IMR-90 (cell line): ENCODE measurements at places on chromosomes 7 and 10. TPM values are rescaled to one million over a fixed set of nuclear protein-coding genes. Genes with fewer than 3 reads are reported as not detected.

Gene NUDT13
- polyA plus RNA-seq = 1.3 and 1.7 TPM in 2 replicates

Gene PRSS2
- polyA plus RNA-seq = not detected in 2 replicates

Gene ACBD7
- 0.26 and 0.29 TPM in 2 replicates for polyA plus RNA-seq

Gene GARS1
- 494 and 551 TPM in 2 replicates for polyA plus RNA-seq

Gene TMEM236
- not detected in 2 replicates for polyA plus RNA-seq

Gene HDAC9
- 4.3 TPM in 2 replicates for polyA plus RNA-seq

Gene PPP1R3A
- not detected in 2 replicates for polyA plus RNA-seq

Gene AHR
- polyA plus RNA-seq = 6.5 and 6.9 TPM in 2 replicates

Gene C10orf95
- polyA plus RNA-seq = not detected in 2 replicates

Gene AQP1
- polyA plus RNA-seq = 0.39 and 0.55 TPM in 2 replicates

Gene CDK14
- 6.9 and 10.1 TPM in 2 replicates for polyA plus RNA-seq

Gene HTR5A
- not detected in 2 replicates for polyA plus RNA-seq

Gene INSYN2A
- 0.10 and 0.11 TPM in 2 replicates for polyA plus RNA-seq

Gene CYP3A7
- polyA plus RNA-seq = not detected in 2 replicates

Gene HMX3
- not detected in 2 replicates for polyA plus RNA-seq

Gene PON1
- polyA plus RNA-seq = not detected in 2 replicates

Gene OPN1SW
- polyA plus RNA-seq = not detected in 2 replicates

Gene ACSM6
- polyA plus RNA-seq = not detected in 2 replicates

Gene LIPJ
- polyA plus RNA-seq = not detected in 2 replicates

Gene KCP
- polyA plus RNA-seq = 0.03 and 0.07 TPM in 2 replicates

Gene AGR3
- polyA plus RNA-seq = not detected in 2 replicates

Gene VWA2
- not detected in 2 replicates for polyA plus RNA-seq

Gene LDB3
- 2.6 and 3.2 TPM in 2 replicates for polyA plus RNA-seq

Gene LBX1
- polyA plus RNA-seq = not detected in 2 replicates

Gene DLG5
- polyA plus RNA-seq = 28.6 and 28.7 TPM in 2 replicates

Gene TYW1B
- 0.73 and 1.0 TPM in 2 replicates for polyA plus RNA-seq

Gene GRID2IP
- not detected in 2 replicates for polyA plus RNA-seq

Gene SFTPD
- polyA plus RNA-seq = not detected in 2 replicates

Gene EBLN1
- polyA plus RNA-seq = not detected in 2 replicates

Gene TPK1
- polyA plus RNA-seq = 0.38 and 0.62 TPM in 2 replicates

Gene ARL3
- 12.9 and 14.3 TPM in 2 replicates for polyA plus RNA-seq

Gene ACTL6B
- not detected in 2 replicates for polyA plus RNA-seq

Gene CXCL12
- polyA plus RNA-seq = 79.4 and 80.7 TPM in 2 replicates
